Stimulated activated CD4-positive, alpha-beta T cell treated with anti-CD3 and anti-CD28 coated beads, Interleukin-4, amount 100 ng/mL, for 48 hours (primary cell): ENCODE measurements at places on chromosomes 11 and 22.

- no peak for DNase-seq
Measured at GRCh38 chr11:57213342-57214097, 23.5 kb downstream of the APLNR start.

GRCh38 chr11:65503949-65504673, 5.3 kb downstream of the MALAT1 start:
- DNase-seq = no peak

- DNase-seq = no peak
Measured at GRCh38 chr22:26906464-26906863, 249.1 kb downstream of the MIAT start.

GRCh38 chr11:125157118-125157733, 7.3 kb upstream of the PKNOX2 start:
- no peak for DNase-seq

DNA sequence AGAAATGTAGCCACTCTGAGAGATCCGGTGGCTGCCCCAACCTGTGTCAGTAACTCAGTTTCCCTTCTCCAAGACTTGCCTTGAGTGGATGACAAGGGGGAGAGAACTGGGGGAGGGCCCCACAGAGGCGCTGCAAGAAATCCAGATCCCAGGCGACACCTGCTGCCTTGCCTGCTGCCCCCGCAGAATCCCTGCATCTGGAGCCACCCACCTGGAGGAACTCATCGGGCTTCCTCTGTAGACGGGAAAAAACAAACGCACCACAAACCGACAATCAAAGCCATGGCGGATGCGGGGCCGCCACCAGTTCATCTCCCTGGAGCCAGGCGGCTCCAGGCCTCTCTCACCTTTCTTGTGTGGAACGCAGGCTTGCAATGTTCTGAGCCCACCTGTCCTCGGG, 40.2 kb downstream of the MACROD1 start:
- DNase-seq = no peak

- DNase-seq = no peak
Measured at GRCh38 chr22:41482319-41482935, 13.5 kb downstream of the ACO2 start.

- no peak for DNase-seq
Measured at GRCh38 chr11:20715464-20715863, 46.1 kb downstream of the NELL1 start.

DNA sequence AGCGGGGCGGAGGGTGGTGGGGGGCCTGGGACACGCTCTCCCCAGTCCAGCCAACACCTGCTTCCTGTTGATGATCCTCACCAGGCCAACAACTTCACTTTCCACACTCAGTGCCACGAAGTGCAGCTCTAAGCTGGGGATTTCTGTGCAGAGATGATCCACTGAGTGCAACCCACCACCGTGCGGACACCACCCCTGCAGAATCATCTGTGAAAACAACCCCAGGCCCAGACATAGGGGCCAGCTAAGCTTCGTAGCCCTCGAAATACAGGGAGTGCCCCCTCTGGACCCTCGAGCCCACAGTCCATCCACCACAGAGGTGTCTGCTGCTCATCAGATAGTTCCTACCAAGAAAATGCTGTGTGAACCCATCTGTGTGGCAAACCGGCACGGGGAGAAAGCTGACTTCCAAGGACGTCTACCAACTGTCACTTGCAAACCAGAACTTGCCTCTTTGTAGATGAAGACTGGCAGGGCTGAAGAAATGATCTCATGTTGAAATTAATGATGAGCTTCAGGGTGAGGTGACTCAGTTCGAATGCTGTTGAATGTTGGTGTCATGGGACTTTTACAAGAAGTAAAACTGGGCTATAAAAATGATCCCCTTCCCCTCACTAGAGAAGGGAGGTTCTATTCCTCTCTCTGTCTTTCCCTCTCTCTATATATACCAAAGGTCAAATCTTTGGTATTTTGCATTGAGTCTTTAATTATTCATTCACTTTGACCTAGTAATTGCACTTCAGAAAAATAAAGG, 73.4 kb downstream of the MYEOV start:
- DNase-seq = no peak

DNA sequence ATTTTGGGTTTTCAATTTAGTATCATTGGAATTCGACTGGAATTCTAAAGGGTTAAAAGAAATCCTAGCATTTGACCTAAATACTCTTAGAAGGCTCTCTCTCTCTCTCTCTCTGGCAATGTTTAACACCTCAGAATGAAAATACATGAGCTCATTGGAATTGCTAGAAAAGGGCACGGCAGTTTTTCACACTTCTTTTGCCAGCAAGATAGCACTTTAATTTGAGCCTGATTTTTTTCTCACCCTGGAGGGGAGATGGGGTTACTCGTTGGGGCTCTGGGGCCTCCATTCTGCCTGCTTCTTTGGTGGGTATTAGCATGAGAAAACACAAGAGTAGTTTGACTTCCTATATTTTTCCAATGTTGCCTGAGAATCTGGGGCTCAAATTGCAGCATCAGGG, 22.8 kb upstream of the CLMP start:
- DNase-seq = no peak

DNA sequence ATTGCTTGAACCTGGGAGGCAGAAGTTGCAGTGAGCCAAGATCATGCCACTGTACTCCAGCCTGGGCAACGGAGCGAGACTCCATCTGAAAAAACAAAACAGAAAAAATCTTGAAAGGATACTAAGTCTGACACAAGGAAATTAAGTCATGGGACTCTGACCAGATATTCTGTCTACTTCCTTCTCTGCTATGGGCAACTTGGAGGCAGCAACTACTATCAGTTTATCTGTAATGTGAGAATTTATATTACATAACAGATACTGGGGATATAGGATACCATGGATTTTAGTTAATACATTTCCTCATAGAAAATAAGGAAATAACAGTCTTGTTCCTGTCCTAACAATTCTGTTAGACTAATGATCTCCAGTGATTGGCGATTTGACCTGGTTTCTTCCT, 1.6 kb upstream of the SGSM3 start:
- DNase-seq = no peak

GRCh38 chr11:87286338-87286737, 248.6 kb downstream of the TMEM135 start:
- no peak for DNase-seq

- DNase-seq = no peak
Measured at GRCh38 chr11:125057693-125058016, 5.5 kb upstream of the SLC37A2 start.

DNA sequence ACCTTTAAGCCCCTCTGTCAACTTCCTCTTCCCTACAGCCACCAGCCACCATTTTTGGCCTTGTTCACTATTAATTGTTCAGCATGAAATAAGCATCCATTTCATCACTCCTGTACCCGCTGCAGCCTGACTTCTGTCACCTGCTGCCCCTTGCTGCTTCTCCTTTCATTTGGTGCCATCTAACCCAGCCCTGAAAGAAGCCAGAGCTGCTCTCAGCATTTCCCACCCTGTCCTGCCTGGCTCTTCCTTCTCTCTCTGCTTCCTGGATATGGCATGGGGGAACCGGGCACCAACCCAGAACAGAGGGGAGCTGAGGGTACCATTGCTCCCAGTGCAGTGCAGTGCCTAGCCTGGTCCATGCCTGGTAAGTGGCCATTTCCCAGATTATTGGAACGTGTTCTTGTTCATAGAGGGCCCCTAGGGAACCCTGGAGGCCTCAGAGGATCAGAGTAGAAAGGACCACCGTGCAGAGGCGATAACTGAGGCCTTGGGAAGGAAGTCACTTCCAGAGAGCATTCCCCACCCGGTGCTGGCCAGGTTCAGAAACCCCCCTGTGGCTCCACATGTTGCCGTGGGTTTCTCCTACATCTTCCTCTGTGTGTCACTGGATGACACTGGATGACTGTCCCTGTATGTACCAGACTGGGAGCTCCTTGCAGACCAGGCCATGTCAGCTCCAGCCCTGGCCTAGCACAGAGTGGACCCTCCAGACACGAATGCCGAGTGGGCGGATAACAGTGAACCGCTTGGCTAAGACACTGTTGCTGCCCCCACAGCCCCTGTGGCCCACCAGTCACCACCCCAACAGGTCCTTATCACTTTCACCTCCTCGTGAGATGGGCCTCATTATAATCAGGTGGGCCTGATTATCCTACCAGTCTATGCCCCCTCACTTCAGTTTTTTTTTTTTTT, 4.7 kb downstream of the YDJC start:
- no peak for DNase-seq

DNA sequence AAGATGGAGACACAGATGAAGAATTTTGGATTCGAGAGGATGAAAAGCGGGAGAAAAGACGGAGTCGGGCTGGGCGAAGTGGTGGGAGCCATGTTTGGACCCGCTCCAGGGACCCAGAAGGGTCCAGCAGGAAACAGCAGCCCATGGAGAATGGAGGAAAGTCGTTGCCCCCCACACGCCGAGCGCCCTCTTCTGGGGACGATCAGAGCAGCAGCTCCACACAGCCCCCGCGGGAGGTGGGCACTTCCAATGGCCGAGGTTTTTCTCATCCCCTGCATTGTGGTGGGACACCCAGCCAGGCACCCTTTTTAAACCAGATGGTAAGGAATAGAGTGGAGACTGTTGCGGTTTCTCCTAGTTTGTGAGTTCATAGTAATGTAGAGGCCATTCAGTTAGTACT, 22.8 kb upstream of the SLC25A18 start:
- DNase-seq = no peak
